ENCODE measurements at places on chromosomes 7 and 10.

GRCh38 chr7:30188811-30189210 lies 54.0 kb downstream of the MTURN start:
- no peak for DNase-seq

DNA sequence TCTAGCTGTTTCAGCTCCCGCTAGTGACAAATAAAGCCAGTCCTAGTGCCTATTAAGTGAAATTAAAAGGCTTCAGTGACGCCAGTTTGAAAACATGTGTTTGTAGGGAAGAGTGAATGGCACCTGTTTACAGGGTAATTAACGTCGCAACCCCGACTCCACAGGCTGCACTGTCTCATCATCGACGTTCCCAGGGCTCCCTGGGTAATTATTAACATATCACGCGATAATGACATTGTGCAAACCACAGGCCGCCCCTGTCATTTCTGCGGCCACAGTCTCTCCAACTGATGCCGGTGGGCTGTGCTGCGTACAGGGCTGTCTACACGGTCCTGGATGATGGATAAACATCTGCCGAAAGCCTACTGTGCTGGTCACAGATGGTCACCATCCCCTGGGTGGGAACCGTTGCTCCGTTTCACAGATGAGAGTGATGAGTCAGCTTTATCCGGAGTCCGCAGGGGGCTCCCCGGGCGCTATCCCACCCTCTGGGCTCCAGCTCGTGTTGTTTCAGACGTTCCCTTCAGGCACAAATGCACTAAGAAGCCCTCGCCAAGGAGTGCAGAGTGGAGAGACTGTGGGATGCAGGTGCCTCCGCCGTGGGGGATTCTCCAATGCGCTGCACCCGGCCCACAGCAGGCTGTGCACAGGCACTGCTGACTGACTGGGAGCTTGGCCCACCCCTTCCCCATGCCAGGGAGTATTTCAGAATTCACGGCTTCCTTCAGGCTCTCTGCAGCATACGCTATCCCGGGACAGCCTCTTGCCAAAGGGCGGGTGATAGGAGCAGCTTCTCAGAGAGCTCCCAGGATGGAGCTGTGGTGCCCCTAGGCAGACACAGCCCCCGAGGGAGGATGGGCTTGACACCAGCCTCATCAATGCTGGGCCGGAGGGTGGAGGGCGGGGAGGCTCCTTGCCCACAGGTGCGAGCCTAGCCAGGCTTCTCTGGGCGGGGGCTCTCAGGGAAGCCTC lies 491.8 kb upstream of the FOXK1 start:
- peak; percentile 27 for DNase-seq

DNA sequence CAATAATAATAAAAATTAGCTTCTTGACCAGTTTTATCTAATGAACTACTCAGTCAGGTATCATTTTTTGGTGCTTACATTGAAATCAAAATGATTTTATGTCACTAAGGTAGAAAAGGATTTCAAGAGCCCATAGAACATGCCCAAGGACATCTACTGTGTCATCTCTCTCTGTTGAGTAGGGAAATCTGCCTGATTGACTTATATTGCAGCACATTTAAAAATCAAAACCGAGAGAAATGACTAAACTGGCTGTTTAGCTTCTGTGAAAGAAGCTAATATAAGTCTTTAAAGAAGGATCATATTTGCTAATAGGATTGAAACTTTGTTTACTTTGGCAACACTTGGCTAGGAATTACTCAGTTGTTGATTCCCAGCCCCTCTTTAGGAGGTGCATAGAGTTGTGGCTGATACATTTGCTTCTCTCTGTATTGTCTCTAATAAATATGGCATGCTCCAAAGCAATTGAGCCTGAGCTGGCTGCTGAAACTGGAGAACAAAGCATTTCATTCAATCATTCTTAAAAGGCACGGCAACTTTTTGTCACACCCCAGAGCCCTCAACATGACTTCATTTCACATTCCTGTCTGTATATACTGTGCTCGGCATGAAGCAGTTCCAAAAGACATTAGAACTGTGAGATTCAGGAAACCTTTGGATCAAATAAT lies 1096.9 kb upstream of the POT1 start:
- no peak for DNase-seq

GRCh38 chr7:112185005-112185834 lies 21.0 kb downstream of the DOCK4 start:
- no peak for DNase-seq

- DNase-seq: no peak
Observed at GRCh38 chr10:61378865-61379264, 74.3 kb downstream of the TMEM26 start.

- DNase-seq: no peak
Observed at GRCh38 chr7:57449904-57450303, at the start of gene ZNF716. Gene ZNF716, plus strand, starts transcription at chr7:57450177. Its CDS starts 112 bp downstream, at chr7:57450289.
